ENCODE measurements at places on chromosomes 11 and 22.

GRCh38 chr22:39183991-39184585 is 31.6 kb upstream of the CBX7 start:
- H3K27ac ChIP-seq: no peak overlapping the region
- no peaks in the 10 kb centered on the region for H3K36me3 ChIP-seq
- no peak overlapping the region for H3K4me3 ChIP-seq
- H3K4me1 ChIP-seq: no peaks in the 10 kb centered on the region

DNA sequence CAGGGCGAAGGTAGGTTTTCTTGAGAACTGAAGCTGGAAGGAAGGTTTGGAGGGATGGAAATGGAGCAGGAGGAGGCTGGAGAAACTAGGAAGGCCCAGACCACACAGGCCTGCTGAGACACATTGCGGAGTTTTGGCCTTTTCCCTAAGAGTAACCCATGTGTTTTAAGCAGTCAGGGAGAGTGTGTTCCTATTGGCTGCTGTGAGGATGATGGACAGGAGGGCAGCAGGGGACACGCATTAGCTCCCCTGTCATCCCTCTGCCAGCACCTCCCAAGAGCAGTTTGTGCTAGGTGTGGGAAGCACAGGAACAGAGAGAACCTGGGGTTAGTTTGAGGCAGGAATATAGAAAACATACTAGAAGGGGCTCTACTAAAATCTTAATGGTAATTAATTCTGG is 842.1 kb downstream of the TBC1D22A start:
- no peak overlapping the region for H3K27ac ChIP-seq
- no peaks in the 10 kb centered on the region for H3K4me1 ChIP-seq
- H3K36me3 ChIP-seq: no peaks in the 10 kb centered on the region
- DNase-seq: no peak

GRCh38 chr11:74583024-74583624 is 9.3 kb upstream of the POLD3 start:
- no peak for DNase-seq
- no peaks in the 10 kb centered on the region for H3K27me3 ChIP-seq
- no peak overlapping the region for H3K4me3 ChIP-seq
- no peaks in the 10 kb centered on the region for H3K4me1 ChIP-seq
- H3K36me3 ChIP-seq: no peaks in the 10 kb centered on the region

DNA sequence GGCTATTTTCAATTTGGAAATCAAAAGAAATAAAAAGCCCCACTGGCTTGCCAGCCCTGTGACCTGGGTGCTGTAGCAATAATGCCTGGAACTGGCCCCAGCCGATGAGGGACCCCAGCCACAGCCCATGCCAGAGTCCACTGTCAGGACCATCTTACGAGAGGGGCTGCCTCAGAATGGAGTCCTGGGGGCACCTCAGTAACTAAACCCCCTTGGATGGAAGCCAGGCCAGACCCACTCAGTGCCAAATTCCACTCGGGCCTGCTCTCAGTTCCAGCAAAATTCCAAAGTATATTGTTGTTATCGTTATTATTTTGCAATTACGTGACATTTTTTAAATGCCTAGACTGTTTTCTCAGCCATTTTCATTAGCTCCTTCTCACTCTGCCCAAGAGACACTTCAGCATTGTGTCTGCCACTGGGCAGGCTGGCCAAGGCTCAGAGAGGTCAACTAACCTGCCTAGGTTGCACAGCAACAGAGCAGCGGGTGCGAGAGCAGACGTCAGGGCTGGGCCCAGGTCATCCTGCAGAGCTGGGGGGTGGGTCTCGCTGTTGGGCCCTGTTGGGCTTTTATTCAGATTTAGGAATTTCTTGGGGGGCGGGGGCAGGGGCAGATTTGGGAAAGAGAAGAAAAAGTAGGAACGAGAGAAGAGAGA is 19.5 kb downstream of the CDKN1C start:
- peaks cover 67% of the 10 kb centered on the region for H3K27me3 ChIP-seq
- H3K4me1 ChIP-seq: peaks cover 10% of the 10 kb centered on the region
- H3K4me3 ChIP-seq: no peak overlapping the region
- no peaks in the 10 kb centered on the region for H3K36me3 ChIP-seq

DNA sequence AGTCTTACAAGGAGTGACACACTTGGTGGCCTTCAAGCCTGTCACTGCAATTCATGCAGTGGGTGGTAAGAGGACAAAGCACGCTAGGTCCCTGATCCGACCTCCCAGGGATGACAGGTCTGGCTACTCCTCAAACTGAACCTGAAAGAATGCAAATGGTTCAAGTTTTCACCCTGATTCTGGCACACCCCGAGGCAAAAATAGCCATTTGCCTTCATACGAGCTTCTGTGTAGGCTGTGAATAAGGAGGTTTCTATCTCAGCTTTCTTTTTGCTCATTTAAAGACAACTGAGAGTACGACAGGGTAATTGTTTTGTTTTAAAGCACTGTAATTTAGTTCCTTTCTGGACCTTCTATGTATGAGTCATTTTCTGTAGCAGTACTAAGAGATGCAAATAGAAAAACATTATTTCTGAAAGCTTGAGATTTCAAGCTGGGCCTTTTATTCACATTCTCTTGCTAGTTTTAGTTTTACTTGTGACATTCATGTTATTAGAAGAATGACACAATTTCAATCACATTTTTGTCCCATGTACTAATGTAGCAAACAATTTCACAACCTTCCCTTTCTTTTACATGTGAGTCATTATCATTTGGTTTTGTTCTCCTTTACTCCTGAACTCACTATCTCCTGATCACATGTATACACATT is 56.6 kb upstream of the FDX1 start:
- peaks cover 2% of the 10 kb centered on the region for H3K36me3 ChIP-seq
- peaks cover 4% of the 10 kb centered on the region for H3K27me3 ChIP-seq
- H3K27ac ChIP-seq: peak overlapping the region; percentile 0
- no peak for DNase-seq
- H3K4me3 ChIP-seq: no peak overlapping the region

DNA sequence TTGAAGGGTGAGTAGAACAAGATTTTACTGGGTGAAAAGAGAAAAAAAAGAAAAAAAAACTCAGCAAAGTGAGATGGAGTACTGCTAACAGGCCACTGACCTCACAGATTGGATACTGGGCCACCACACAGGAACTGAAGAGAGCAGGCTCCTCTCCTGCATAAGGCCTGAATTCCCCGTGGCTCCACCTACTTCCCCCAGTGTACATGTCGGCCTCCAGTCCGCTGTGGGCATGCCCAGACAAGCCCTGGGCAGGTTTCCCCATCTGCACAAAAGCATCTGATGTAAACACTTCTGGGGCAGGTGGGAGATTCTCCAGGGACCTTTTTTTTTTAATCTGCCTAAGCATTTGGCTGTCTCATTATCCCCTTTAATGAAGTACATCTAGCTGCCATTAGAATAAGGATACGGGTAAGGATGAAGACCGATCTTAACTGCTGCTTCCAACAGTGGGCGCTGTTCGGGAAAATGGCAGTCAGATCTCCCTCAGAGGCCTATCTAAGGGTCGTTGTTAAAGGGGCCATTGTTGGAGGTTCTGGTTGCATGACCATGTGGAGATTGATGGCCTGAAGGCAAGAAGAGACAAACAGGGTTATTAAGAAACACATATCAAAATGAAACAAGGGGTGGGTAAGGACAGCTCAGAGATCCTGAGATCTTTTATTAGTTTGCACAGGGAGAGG is 48.5 kb downstream of the MS4A13 start:
- no peak for DNase-seq
- no peak overlapping the region for H3K4me3 ChIP-seq
- H3K4me1 ChIP-seq: no peaks in the 10 kb centered on the region
- H3K36me3 ChIP-seq: no peaks in the 10 kb centered on the region
- H3K27me3 ChIP-seq: peaks cover 11% of the 10 kb centered on the region

- no peaks in the 10 kb centered on the region for H3K27me3 ChIP-seq
- no peak overlapping the region for H3K4me3 ChIP-seq
- H3K4me1 ChIP-seq: peaks cover 12% of the 10 kb centered on the region
- no peak for DNase-seq
- H3K36me3 ChIP-seq: no peaks in the 10 kb centered on the region
These were observed 51.8 kb downstream of the GALNT18 start for GRCh38 chr11:11569936-11570491.

DNA sequence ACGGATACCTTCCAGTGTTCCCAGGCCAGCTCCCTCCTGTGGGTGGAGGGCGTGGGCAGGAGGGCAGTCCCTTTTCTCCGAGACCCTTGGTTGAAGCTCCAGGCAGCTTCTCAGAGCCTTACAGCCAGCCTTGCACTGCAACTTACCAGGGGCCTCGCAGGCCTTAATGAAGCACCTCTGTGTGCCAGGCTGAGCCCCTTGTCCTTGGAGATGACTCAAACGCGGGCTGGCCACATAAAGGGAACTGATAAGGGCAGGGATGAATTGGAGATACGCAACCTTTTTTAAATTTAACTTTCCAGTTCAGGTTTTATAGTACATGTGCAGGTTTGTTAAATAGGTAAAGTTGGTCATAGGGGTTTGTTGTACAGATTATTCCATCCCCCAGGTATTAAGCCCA is 72.7 kb downstream of the WNT7B start:
- H3K27me3 ChIP-seq: peaks cover 23% of the 10 kb centered on the region
- no peak for DNase-seq
- H3K4me1 ChIP-seq: no peaks in the 10 kb centered on the region
- H3K36me3 ChIP-seq: no peaks in the 10 kb centered on the region
- no peak overlapping the region for H3K27ac ChIP-seq

DNA sequence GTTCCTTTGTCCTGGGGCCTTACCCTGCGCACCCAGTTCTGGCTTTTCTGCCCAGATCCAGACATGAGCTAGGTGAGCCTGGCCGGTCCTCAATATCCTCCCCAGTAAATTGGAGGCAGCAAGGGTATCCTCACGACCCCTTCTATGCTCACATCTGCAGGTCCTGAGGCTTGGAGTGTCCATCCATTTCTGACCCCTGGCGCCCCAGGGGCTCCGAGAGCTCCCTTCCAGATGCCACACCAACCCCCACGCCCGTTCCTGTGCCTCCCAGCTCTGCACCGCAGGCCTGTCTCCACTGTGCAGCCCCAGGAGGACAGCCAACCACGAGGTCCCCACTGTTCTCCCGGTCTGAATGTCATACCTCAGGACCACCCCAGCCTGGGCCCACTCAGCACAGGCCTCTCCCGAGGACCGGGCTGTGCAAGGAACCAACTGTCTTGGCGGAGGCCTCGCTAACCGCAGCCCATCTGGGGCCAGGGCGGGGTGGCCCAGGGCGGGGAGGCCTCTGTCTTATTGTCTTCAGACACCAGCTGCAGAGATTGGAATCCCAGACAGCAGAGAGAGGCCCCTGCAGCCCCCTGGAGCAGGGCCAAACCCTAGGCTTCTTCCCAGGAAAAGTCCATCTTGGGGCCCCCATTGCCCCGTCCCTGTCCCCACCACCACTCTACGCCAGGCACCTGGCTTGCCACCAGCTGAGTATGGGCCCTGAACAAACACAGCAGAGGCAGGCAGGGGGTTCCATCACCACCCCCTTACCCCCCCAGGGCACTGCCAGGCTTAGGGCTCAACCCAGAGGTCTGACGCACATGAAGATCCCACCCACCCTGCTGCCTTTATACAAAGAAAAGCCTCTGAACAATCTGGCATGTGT is 39.3 kb downstream of the ALX4 start:
- H3K27ac ChIP-seq: no peak overlapping the region
- H3K4me3 ChIP-seq: no peak overlapping the region
- H3K27me3 ChIP-seq: no peaks in the 10 kb centered on the region
- no peak for DNase-seq

DNA sequence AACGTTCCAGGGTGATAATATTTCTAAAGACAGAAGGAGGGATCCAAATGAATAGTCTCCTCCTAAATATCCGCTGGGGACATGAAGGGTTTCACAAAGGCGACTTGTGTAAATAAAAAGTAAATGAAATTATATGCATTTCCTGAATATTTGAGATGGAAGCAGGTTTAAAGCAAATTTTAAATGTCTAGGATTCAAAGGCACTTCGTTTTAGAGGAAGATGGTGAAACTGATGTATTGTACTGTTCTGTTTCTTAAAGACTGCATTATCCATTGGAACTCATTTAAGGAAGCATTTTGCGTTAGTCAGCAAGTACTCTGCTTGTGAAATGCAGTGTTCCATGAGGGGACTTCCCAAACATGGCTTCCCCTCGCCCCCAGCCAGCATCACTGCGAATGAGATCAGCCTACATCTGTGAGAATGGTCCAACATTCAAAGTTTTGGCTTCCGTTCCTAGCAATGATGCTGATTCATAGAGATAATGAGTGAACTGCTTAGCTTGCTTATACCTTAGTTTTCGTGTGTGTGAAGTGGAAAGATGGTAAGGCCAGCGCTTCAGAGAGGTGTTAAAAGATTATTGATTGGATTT is 1.5 kb downstream of the RAB39A start:
- H3K27me3 ChIP-seq: peaks cover 53% of the 10 kb centered on the region
- H3K4me1 ChIP-seq: peaks cover 7% of the 10 kb centered on the region
- peaks cover 1% of the 10 kb centered on the region for H3K36me3 ChIP-seq
- no peak for DNase-seq

- H3K27me3 ChIP-seq: no peaks in the 10 kb centered on the region
- H3K36me3 ChIP-seq: no peaks in the 10 kb centered on the region
- H3K4me3 ChIP-seq: no peak overlapping the region
- H3K27ac ChIP-seq: no peak overlapping the region
- no peak for DNase-seq
These were observed 347.3 kb downstream of the SOX6 start for GRCh38 chr11:16009021-16009420.

GRCh38 chr11:125591649-125592304 is 875 bp upstream of the STT3A start:
- H3K4me3 ChIP-seq: peak overlapping the region; percentile 100
- H3K36me3 ChIP-seq: peaks cover 23% of the 10 kb centered on the region
- H3K27ac ChIP-seq: peak overlapping the region; percentile 97
- H3K4me1 ChIP-seq: peaks cover 28% of the 10 kb centered on the region
- peak; percentile 40 for DNase-seq
- no peaks in the 10 kb centered on the region for H3K27me3 ChIP-seq

- peak overlapping the region; percentile 76 for H3K4me3 ChIP-seq
- H3K36me3 ChIP-seq: no peaks in the 10 kb centered on the region
- H3K4me1 ChIP-seq: peaks cover 12% of the 10 kb centered on the region
- H3K27ac ChIP-seq: no peak overlapping the region
- peaks cover 56% of the 10 kb centered on the region for H3K27me3 ChIP-seq
These were observed 15.3 kb downstream of the KCNJ5 start for GRCh38 chr11:128906185-128907050.
